ENCODE measurements at places on chromosomes 7 and 10. TPM values are rescaled to one million over a fixed set of nuclear protein-coding genes. Genes with fewer than 3 reads are reported as not detected.
A peak's percentile ranks its signal among the peaks of the same experiment; 100 is the strongest.

The IRF5 gene
- total RNA-seq, result 6.5 TPM

The ZWINT gene
- 69.5 TPM for total RNA-seq

GRCh38 chr10:76554478-76554877, 1083.1 kb downstream of the KCNMA1 start:
- H3K4me3 ChIP-seq, result no peak overlapping the region
- H3K27ac ChIP-seq, result no peak overlapping the region
- no peaks in the 10 kb centered on the region for H3K4me1 ChIP-seq

- DNase-seq, result no peak
- no peak overlapping the region for H3K27ac ChIP-seq
- H3K4me1 ChIP-seq, result no peaks in the 10 kb centered on the region
- peaks cover 24% of the 10 kb centered on the region for H3K27me3 ChIP-seq
These were observed 148.5 kb upstream of the AKR1E2 start for GRCh38 chr10:4677296-4678021.

- no peak overlapping the region for H3K4me3 ChIP-seq
- peaks cover 24% of the 10 kb centered on the region for H3K4me1 ChIP-seq
- no peaks in the 10 kb centered on the region for H3K27me3 ChIP-seq
- no peaks in the 10 kb centered on the region for H3K36me3 ChIP-seq
- H3K27ac ChIP-seq, result no peak overlapping the region
These were observed 110.7 kb upstream of the CARD11 start for GRCh38 chr7:3154317-3154716.

DNA sequence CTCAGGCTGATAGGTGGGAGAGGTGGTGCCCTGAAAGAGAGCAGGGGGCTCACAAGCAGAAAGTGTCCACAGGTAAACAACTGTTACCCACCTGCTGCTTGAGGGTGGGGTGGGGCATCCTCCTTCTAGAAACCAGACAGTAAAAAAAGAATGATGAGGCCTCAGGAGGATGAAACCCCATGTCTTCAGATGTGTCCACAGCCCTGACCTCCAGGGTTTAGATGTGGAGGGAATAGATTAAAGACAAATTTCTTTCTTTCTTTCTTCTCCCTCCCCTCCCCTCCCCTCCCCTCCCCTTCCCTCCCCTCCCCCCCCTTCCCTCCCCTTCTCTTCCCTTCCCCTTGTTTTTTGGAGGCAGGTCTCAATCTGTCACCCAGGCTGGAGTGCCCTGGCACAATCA, 333.5 kb upstream of the NUPR2 start:
- DNase-seq, result no peak
- no peaks in the 10 kb centered on the region for H3K4me1 ChIP-seq
- no peaks in the 10 kb centered on the region for H3K36me3 ChIP-seq
- H3K4me3 ChIP-seq, result no peak overlapping the region

DNA sequence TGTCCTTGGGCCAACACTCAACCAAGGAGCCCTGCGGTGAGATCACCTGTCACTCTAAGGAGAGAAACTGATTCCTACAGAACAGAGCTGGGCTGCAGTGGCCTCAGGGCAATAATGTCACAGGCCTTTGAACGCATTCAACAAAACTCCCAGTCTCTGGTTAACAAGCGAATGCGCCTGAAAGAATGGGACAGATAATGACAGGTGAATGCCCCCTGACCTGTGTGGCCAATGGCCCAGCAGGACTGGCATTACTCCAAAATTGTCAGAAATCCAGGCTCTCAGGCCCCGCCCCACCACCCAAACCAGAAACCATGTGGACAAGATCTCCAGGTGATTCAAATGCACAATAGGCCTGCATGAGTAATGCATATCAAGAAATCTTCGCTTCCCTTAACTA, 277.7 kb upstream of the KLF6 start:
- no peaks in the 10 kb centered on the region for H3K36me3 ChIP-seq
- DNase-seq, result no peak
- H3K4me3 ChIP-seq, result no peak overlapping the region
- no peak overlapping the region for H3K27ac ChIP-seq
- H3K27me3 ChIP-seq, result no peaks in the 10 kb centered on the region

- no peak overlapping the region for H3K4me3 ChIP-seq
- no peaks in the 10 kb centered on the region for H3K27me3 ChIP-seq
- H3K27ac ChIP-seq, result no peak overlapping the region
- no peak for DNase-seq
- H3K4me1 ChIP-seq, result no peaks in the 10 kb centered on the region
These were observed 209.8 kb downstream of the TRIL start for GRCh38 chr7:28748346-28748745.

The LHFPL3 gene
- total RNA-seq, result not detected

DNA sequence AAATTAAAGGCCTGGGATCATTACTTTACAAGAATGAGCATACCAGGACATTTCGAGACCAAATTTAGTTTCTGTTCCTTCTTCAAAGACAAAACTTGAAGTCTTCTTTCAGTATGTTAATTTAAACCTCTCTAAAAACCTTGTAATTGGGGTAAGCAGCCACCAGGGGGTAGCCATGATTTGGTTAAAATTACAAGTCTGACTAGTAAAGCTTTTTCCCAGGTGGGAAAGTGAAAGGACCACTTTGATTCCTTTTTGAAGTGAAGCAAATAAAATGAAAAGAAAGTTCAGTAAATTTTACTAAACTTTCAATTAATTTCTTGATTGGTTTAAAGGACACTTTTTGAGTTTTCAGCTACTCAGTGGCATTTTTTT, 294.3 kb downstream of the BBS9 start:
- no peaks in the 10 kb centered on the region for H3K36me3 ChIP-seq
- H3K27me3 ChIP-seq, result no peaks in the 10 kb centered on the region
- no peak overlapping the region for H3K27ac ChIP-seq
- H3K4me1 ChIP-seq, result no peaks in the 10 kb centered on the region
- peak; percentile 38 for DNase-seq
- H3K4me3 ChIP-seq, result no peak overlapping the region

The MMP21 gene
- total RNA-seq, result not detected

The SCIN gene
- not detected for total RNA-seq

- no peak overlapping the region for H3K27ac ChIP-seq
- peaks cover 2% of the 10 kb centered on the region for H3K4me1 ChIP-seq
- H3K4me3 ChIP-seq, result no peak overlapping the region
These were observed 77.4 kb downstream of the LRMDA start for GRCh38 chr10:75508814-75509306.

The ZNF485 gene
- 8.1 TPM for total RNA-seq

GRCh38 chr10:115093776-115094408, 727 bp downstream of the ATRNL1 start:
- H3K4me1 ChIP-seq, result peaks cover 8% of the 10 kb centered on the region
- peak; percentile 11 for DNase-seq
- H3K36me3 ChIP-seq, result no peaks in the 10 kb centered on the region
- peak overlapping the region; percentile 50 for H3K4me3 ChIP-seq
- no peak overlapping the region for H3K27ac ChIP-seq
- peaks cover 38% of the 10 kb centered on the region for H3K27me3 ChIP-seq

GRCh38 chr7:73648593-73649332, 18.9 kb upstream of the VPS37D start:
- DNase-seq, result no peak
- no peak overlapping the region for H3K27ac ChIP-seq
- H3K27me3 ChIP-seq, result peaks cover 54% of the 10 kb centered on the region
